ENCODE measurements at places on chromosomes 3 and 15. TPM values are rescaled to one million over a fixed set of nuclear protein-coding genes. Genes with fewer than 3 reads are reported as not detected.

MASP1 gene
- total RNA-seq = not detected

C3orf80 gene
- total RNA-seq = 0.24 TPM

LEKR1 gene
- total RNA-seq = 0.91 TPM

RNF7 gene
- total RNA-seq = 80.2 TPM

REC114 gene
- total RNA-seq = not detected

UNC13C gene
- total RNA-seq = not detected

LIPH gene
- not detected for total RNA-seq

FOXL2NB gene
- not detected for total RNA-seq

PRR20G gene
- not detected for total RNA-seq

KNG1 gene
- total RNA-seq = not detected

P2RY1 gene
- total RNA-seq = 0.17 TPM

CLRN1 gene
- total RNA-seq = not detected

PLAAT1 gene
- not detected for total RNA-seq

CCR5 gene
- total RNA-seq = 13.8 TPM

MAGEL2 gene
- total RNA-seq = not detected

DNA sequence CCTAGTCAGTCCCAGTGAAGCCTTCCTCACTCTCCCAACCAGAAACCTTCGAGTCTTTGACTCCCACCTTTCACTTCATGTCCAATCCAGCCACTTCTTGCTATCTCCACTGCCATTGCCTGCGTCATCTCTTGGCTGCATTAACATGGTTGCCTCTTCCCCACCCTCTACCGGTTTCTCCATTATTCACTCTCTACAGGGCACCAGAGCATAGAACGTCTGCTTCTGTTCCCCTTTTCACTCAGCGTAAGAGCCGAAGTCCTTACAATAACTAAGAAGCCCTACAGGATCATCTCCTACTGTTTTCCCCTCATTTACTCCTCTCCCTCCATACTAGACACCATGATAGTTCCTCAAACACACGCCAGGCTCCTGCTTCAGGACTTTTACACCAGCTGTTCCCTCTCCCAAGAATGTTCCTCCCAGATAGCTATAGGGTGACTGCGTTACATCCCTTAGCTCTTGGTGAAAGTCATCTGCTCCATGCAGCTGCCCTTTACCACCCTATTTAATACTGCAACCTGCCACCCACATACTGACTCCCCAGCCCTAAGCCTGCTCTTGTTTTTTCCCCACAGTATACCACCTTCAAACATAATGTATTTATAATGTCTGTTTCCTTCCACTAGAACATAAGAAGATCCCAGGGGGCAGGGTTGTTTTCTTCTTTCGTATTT lies 30.9 kb downstream of the RCN2 start:
- ATAC-seq = no peak

DNA sequence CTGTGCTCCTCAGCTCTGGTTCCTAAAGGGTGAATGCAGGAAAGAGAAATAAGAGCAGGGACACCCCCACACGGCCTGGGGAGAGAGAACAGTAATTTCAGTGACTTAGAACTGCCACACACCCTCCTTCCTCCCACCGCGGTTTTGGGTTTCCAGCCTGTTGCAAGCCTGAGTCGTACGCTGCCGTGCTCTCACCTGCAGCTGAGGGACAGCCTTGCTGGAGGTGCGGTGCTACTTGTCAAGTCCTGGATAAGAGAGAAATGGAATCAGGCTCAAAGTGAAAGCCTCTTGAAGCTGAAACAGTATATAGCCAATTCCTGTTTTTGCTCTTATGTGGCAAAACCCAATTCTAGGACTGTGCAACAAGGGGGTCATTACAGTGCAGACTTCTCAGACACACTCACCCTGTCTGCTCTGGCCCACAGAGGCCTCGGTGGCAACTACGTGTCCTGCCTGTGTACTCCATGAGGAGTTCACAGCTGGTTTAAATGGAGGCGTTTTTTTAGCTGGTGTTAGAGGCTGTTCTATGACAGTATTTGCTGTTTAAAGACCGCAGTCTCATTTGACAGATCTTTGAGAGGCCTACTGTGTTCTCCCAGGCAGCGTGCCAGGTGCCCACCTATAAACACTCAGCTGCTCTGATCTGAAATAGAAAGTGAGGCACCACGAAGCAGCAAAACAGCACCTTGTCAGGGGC lies 42.9 kb downstream of the TBC1D2B start:
- peak; percentile 92 for ATAC-seq

- no peak for ATAC-seq
Measured at GRCh38 chr3:88318067-88318466, 168.3 kb downstream of the C3orf38 start.

DNA sequence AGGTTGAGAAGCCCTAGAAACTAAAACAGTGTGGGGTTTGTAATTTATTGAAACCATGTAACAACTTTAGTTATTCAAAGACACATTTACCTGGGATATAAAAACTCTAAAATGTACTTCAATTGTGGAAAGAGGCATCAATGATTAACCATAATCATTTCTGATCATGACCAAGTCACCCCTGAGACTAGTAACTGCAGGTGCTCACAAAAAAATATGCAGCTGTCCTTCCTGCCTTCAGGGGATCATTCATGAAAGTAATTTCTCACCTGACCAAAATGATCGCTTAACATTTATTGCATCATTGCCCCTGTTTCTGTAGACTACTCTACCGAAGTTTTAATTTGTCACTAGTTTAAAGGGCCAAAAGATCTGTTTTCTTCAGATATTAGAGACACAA lies 9.0 kb downstream of the ACP3 start:
- no peak for ATAC-seq

DNA sequence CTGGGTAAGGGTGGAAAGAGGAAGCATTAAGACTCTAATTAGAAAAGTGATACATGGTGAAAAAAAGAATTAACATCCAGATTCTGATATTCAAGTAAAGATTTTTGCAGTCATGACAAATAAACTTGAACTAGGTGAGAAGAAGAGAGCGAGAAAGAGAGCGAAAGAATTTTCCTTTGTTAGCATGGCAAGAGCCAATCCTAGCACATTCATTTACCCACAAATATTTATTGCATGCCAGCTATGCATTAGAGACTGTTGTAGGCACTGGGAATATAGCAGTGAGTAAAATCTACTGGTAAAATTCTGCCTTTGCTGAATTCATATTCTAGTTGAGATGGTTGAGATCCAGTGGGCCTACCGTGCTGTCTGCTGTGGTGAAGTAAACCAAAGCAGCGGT lies 177.9 kb upstream of the DPH6 start:
- no peak for ATAC-seq

GRCh38 chr3:70010346-70010745 lies 10.8 kb downstream of the SAMMSON start:
- no peak for ATAC-seq

GRCh38 chr3:147015334-147015733 lies 391.0 kb downstream of the ZIC4 start:
- no peak for ATAC-seq

GRCh38 chr3:5218815-5219214 lies 31.3 kb downstream of the EDEM1 start:
- no peak for ATAC-seq

- ATAC-seq = no peak
Measured at GRCh38 chr3:81749265-81749664, 12.2 kb downstream of the GBE1 start.

- ATAC-seq = no peak
Measured at GRCh38 chr3:186693843-186694242, 23.3 kb upstream of the KNG1 start.

- no peak for ATAC-seq
Measured at GRCh38 chr3:153150991-153151390, 11.0 kb upstream of the RAP2B start.

DNA sequence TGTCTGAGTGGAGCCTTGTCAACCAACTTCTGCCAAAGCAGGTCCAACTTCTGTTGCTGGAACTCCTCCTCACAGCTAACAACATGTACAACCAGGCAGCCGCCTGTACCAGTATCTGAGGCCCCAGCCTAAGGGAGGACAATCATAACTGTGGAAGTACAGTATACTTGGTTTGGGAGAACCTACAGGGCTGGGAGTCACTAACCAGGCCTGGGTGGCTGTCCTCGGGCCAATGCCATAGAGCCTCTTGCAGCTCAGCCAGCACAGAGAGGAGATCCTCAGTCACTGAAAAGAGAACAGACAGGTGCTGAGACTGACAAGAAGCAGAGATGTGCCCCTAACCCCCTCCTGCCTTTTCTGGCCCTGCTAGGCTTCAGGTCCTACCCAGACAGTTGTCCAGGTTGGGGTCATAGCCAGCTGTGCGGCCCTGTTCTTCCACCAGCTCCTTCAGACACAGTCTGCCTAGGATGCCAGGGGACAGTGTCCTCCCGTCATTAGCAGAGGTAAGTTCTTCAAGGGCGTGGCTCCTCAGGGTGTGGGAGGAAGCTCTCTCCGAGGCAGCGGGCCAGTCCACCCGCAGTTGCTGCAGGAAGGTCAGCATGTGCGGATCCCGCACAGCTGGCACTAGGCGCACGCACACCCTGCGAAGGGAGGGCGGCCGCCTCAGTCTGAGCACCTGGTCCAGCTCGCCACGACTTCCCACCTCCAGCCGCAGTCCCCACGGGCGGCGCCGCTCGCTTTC lies 980 bp downstream of the DALRD3 start:
- ATAC-seq = no peak

DNA sequence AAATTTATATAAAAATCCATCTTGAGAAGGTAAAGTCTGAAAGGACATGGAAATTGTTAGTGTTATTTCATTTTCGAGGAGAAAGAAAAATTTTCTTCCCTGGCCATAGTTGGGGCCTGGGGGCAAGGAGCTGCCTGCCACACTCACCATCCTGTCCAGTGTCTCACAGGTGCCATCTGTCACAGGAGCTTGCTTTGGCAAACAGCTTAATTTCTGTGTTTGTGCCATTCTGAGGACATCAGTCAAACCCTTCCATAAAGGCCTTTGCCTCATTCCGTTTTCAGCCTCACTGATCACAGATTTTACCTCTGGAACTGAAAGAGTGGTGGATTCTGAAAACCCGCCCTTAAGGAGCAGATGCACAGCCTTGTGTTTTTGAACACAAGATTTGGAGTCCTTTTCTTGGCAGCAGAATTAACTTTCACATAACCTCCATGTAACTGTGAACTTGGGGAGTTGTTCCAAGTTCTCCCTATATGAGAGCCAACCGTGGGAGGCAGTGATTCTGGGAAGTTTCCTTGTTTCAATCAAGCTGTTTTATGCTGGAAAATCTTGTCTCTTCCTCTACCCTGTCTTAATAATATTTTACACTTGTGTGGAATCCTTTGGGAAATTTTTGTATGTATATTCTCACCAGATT lies 254.7 kb downstream of the CACNA2D3 start:
- ATAC-seq = no peak

- ATAC-seq = no peak
Measured at GRCh38 chr3:139328356-139328755, 15.5 kb upstream of the MRPS22 start.

GRCh38 chr15:36428102-36428845 lies 151.2 kb upstream of the CDIN1 start:
- peak; percentile 37 for ATAC-seq

DNA sequence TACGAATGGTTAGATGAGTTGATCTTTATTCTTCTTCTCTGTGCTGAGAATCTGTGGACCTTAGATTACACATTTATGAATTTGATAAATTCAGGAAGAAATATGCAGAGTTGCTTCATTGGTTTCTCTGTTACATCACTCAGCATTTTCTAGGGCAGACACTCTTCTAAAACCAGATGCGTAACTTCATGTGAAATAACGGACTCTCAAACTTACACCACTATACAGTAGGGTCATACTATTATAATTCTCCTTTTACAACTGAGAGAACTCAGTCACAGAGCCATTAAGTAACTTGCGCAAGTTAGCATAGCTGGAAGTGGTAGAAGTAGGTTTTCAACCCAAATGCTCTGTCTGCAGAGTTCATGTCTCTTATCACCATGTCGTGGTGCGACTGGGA lies 5.7 kb downstream of the TMEM207 start:
- ATAC-seq = no peak

- ATAC-seq = no peak
Measured at GRCh38 chr3:73708956-73709355, 84.2 kb upstream of the PDZRN3 start.

- ATAC-seq = no peak
Measured at GRCh38 chr3:51588724-51589123, 50.2 kb downstream of the RAD54L2 start.

GRCh38 chr3:30081904-30082303 lies 524.5 kb upstream of the TGFBR2 start:
- no peak for ATAC-seq

DNA sequence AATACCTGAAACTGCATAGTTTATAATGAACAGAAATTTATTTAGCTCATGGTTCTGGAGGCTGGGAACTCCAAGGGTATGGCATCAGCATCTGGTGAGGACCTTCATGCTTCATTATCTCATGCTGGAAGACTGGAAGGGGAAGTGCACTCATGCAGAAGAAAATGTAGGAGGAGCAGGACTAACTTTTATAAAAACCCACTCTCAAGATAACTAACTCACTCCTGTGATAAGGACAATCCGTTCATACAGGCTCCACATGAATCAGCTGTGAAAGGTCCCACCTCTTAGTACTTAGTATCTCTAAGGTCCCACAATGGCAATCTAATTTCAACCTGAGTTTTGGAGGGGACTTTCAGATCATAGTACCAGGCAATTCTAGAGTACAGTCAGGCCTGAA lies 33.6 kb upstream of the APH1B start:
- ATAC-seq = peak; percentile 57

DNA sequence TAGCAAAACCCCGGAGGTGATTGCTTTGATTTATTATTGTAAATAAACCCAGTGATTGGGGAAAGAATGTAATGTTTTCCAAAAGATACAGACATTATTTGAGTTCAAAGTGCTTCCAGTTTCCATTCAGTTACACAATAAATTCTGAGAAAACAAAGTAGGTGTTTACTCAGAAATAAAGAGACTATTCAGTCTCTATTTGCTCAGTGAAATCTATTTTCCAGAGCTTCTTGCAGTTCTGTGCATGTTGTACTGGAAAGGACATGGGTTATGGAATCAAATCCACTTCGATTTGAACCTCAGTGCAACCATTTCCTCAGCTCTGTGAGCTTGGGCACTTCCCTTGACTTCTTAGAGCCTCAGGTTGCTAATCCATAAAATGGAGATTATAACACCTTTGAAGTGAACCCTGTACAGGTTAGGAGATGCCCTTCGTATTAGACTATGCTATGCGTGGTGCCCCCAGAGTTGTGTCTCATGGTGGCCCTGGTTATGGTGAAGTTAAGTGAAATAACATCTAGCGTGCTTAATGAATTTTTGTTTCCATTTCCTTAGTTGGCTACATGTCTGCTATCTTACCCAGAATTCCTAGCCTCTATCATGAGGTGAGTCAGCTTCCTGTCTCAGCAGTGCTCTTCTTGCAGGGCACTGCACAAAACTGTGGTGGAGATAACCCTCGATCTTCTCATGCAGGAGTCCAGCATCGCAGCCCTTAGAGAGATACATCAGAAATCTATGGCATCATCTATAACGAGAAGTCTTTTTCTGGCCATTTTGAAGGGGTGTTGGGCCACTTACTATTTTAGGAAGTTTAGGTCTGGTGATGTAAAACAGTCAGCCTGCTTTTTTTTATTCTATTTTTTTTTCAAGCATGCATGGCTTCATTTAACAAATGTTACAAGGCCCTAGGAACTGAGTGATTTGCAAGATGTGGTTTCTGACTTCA lies 97.7 kb downstream of the RPL39L start:
- peak; percentile 95 for ATAC-seq

- no peak for ATAC-seq
Measured at GRCh38 chr3:71881041-71881440, 96.1 kb upstream of the PROK2 start.
